ENCODE measurements at places on chromosomes 16 and 17.

- peak overlapping the region; percentile 89 for H3K4me3 ChIP-seq
- H3K4me1 ChIP-seq = peaks cover 20% of the 10 kb centered on the region
- no peak for DNase-seq
- peak overlapping the region; percentile 97 for H3K27ac ChIP-seq
These were observed 732 bp downstream of the TNRC6A start for GRCh38 chr16:24729951-24730815.

GRCh38 chr16:143456-143855 lies 5.0 kb upstream of the NPRL3 start:
- no peak overlapping the region for H3K4me3 ChIP-seq
- H3K27ac ChIP-seq = no peak overlapping the region
- DNase-seq = no peak
- no peaks in the 10 kb centered on the region for H3K36me3 ChIP-seq
- H3K27me3 ChIP-seq = peaks cover 13% of the 10 kb centered on the region

DNA sequence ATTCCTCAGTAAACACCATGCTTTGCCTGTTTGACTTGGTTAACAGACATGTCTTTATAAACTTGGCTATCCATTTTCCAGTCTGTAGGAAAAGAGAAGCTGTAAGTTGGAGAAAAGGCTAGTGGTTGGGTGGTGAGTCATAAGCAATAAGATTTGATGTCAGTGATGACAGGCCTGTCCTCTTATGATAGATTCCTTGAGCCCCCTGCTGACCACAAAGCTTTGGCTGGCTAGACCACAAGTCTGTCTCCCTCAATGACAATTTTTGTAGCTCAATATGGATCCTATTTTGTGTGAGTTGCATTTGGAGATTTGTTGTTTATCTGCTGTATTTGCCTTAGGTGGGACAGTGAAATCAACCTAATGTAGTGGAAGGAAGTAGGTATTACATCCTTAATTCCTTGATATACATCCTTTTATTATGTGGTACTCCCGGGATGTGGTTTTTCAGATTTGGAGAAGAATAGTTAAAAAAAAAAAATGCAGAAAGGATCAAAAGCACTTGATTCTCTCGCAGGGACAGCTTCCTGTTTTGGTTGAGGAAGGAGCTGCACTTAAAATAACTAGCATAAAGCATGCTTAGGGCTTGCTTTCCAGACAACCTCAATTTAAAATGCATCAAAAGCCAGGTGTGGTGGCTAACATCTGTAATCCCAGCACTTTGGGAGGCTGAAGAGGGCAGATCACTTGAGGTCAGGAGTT lies 67.4 kb downstream of the SIAH1 start:
- H3K4me1 ChIP-seq = no peaks in the 10 kb centered on the region
- H3K27me3 ChIP-seq = no peaks in the 10 kb centered on the region
- no peak overlapping the region for H3K27ac ChIP-seq
- DNase-seq = no peak

GRCh38 chr17:36999471-36999870 lies 50.7 kb downstream of the AATF start:
- H3K4me3 ChIP-seq = no peak overlapping the region
- H3K27ac ChIP-seq = no peak overlapping the region
- no peaks in the 10 kb centered on the region for H3K27me3 ChIP-seq
- no peaks in the 10 kb centered on the region for H3K36me3 ChIP-seq
- DNase-seq = no peak
- H3K4me1 ChIP-seq = no peaks in the 10 kb centered on the region

DNA sequence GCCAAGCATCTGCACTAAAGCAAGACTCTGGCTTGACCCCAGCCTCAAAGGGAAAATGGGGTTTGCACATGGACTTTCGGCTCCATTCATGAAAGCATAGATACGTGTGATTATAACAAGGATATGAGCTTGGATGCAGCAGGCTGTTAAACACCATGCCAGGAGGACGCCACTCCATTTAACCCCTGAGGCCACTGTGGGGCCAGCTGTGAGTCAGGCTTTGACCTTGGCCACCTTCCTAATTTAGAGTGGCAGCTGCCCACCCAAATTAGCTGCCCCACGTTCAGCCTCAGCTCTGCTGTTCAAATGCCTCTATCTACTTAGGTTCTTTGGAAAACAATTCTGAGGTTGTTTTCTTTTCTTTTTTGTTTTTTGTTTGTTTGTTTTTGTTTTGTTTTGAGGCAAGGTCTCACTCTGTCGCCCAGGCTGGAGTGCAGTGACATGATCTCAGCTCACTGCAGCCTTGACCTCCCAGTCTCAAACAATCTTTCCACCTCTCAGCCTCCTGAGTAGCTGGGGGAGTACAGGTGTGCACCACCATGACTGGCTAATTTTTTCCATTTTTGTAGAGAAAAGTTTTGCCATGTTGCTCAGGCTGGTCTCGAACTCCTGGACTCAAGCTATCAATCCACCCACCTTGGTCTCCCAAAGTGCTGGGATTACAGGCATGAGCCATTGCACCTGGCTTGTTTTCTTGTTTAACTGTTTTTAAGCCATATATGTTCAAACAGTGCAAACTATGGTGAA lies 23.2 kb upstream of the KIFC3 start:
- H3K27me3 ChIP-seq = no peaks in the 10 kb centered on the region
- no peak for DNase-seq
- peaks cover 3% of the 10 kb centered on the region for H3K4me1 ChIP-seq
- H3K27ac ChIP-seq = no peak overlapping the region

- H3K4me3 ChIP-seq = no peak overlapping the region
- no peak for DNase-seq
- H3K27ac ChIP-seq = peak overlapping the region; percentile 84
These were observed 11.1 kb downstream of the LDHD start for GRCh38 chr16:75105306-75106061.

DNA sequence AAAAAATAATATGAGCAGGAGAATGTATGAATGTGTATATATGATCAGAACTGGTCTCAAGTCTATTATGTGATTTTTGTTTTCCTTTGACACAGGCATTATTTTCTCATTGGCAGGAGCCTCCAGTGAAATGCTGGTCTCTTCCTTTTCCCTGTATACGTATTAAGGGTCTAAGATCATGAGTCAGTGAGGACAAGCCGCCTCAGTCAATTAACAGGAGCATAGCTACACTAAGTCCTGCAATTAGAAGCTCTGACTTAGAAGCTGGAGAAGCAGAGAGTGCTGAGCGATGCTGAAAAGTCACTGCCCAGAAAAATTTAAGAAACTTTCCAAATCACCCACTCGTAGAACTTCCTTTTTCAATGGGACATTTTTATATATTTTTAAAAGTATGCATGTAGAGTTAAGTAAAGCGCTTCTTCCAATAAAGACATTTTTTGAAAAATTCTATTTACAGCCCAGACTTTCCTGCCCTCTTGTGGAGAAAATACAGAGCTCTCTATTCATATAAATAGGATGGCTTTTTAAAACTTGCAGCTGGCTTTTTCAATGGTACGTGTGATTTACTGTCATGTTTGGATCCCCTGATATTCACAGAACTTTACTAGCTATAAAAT lies 70.2 kb upstream of the PSMD7 start:
- no peaks in the 10 kb centered on the region for H3K27me3 ChIP-seq
- DNase-seq = no peak
- H3K36me3 ChIP-seq = no peaks in the 10 kb centered on the region
- no peak overlapping the region for H3K4me3 ChIP-seq
- H3K4me1 ChIP-seq = no peaks in the 10 kb centered on the region

GRCh38 chr16:70391881-70392481 lies 45.3 kb downstream of the DDX19A start:
- no peaks in the 10 kb centered on the region for H3K27me3 ChIP-seq
- peak; percentile 60 for DNase-seq
- H3K27ac ChIP-seq = peak overlapping the region; percentile 11
- H3K4me1 ChIP-seq = no peaks in the 10 kb centered on the region
- no peaks in the 10 kb centered on the region for H3K36me3 ChIP-seq
- no peak overlapping the region for H3K4me3 ChIP-seq

DNA sequence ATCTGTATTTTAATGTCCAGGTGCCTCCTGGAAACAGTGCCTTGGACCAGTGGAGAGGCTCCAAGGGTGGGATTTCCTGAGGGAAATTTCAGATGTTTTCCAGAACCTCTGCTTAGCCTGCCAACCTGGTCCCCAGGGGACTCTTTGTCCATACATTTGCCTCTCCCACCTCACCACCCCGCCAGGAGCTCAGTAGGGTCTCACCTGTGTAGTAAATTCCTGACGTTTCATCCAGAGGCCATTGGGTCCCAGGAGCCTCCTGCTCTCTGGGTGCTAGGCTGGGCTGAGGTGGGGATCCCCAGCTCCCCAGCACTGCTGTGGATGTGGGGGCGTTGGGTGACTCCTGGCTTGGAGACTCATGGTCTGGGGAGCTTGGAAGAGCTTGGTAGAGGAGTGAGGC lies 2.7 kb downstream of the NLRP1 start:
- H3K27me3 ChIP-seq = no peaks in the 10 kb centered on the region
- DNase-seq = no peak
- no peaks in the 10 kb centered on the region for H3K4me1 ChIP-seq

DNA sequence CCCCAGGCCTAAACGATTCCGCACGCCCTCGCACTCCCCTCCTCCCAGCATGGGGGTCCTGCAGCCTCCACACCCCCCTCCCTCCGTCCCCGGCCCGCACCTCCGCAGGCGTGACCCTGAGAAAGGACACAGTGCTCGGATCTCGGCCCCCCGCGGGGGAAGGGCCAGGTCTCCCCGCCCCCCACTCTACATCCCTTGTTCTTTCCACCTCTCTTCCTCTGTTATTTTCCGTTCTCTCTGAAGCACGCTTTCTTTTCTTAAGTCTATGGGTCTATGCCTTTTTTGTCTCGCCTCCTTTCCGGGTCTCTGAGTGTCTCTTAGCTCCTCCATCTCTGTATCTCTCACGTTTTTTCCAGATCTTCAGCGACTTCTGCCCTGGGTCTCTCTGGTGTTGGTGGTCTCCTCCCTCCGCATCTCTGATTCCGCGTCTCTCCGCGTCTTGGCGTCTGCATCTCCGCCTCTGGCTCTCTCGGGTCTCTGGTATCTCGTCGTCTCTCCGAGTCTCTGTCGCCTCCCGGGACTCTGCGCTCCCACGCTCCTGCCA lies 2.1 kb upstream of the HES7 start:
- H3K4me1 ChIP-seq = peaks cover 56% of the 10 kb centered on the region
- no peaks in the 10 kb centered on the region for H3K27me3 ChIP-seq
- peak overlapping the region; percentile 61 for H3K27ac ChIP-seq
- no peaks in the 10 kb centered on the region for H3K36me3 ChIP-seq
- DNase-seq = no peak
- H3K4me3 ChIP-seq = peak overlapping the region; percentile 56

GRCh38 chr16:57471852-57472664 lies 9.6 kb downstream of the POLR2C start:
- DNase-seq = no peak
- peak overlapping the region; percentile 27 for H3K27ac ChIP-seq
- H3K36me3 ChIP-seq = peaks cover 6% of the 10 kb centered on the region
- H3K4me3 ChIP-seq = no peak overlapping the region
- peaks cover 44% of the 10 kb centered on the region for H3K4me1 ChIP-seq
- H3K27me3 ChIP-seq = no peaks in the 10 kb centered on the region

GRCh38 chr16:1481906-1482835 lies 6.6 kb downstream of the PTX4 start:
- no peak overlapping the region for H3K4me3 ChIP-seq
- DNase-seq = no peak
- H3K27me3 ChIP-seq = no peaks in the 10 kb centered on the region
- H3K4me1 ChIP-seq = no peaks in the 10 kb centered on the region
- no peak overlapping the region for H3K27ac ChIP-seq
- H3K36me3 ChIP-seq = no peaks in the 10 kb centered on the region
